Amygdala (tissue), 56 donors: ENCODE measurements at places on chromosomes 5 and 9.

DNA sequence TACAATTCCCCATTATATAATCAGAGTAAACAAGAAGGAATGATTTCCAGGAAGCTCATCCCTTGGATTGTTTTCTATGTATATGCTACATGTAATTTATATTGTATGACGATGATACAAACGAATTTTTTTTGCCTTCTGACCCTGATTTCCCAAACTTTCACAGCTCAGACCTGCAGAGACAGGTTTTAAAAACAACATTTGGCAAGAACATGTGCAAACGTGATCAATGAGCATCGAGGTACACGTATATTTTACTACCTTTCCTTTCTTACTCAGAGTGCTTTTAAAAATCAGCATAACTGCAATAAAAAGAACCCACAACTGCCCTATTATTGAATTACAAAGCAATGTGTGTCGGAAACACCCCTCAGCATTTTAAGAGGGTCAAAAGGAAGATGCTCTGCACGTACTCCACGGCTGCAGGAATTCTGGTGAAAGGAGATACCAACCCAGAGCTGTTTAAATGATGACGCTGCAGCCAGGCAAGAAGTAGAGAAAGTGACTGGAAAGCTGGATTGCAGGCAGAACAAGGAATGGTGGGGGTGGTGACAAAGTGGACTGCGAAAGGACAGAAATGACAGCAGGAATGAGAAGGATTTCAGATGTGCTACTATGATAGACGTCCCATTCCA, 533.5 kb downstream of the RAB3C start:
- DNase-seq = no peak

- DNase-seq = no peak
Observed at GRCh38 chr9:3976865-3977613, 322.8 kb downstream of the GLIS3 start.

DNA sequence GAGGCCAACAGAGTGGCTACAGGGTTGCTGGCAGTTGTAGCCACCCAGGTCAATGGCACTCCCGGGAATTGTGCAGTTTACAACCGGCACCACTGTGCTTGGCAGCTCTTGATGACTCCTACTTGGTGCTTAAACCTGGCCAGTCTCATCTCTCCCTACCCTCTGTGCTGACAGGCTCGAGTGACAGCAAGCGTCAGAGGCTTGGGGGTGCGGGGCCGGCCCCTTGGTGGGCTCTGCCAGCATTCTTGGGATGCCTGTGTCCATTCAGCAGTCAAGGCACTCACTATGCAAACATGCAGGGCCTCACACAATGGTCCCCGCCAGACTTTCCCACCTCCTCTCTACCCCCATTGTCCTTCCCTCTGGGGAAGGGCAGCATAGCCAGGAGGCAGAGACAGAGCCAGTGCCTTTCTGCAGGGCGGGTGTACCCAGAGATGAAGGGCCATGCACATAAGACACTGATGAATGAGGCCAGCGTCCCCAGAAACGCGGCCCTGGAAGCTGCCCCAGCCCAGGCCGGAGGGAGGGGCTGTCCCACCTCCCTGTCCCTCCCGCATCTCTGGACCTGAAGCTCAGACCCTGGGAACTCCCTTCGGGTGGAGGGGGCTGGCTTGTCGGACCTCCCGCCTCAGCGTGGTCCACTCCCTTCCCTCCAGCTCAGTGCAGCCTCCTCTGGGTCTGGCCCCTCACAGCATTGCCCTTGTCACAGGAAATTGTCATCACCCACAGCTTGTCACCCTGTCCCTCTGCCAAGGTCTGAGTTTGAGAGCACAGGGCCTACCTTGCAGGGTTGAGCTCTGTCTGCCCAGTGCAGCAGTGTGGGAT, 26.4 kb upstream of the NOTCH1 start:
- DNase-seq = no peak

DNA sequence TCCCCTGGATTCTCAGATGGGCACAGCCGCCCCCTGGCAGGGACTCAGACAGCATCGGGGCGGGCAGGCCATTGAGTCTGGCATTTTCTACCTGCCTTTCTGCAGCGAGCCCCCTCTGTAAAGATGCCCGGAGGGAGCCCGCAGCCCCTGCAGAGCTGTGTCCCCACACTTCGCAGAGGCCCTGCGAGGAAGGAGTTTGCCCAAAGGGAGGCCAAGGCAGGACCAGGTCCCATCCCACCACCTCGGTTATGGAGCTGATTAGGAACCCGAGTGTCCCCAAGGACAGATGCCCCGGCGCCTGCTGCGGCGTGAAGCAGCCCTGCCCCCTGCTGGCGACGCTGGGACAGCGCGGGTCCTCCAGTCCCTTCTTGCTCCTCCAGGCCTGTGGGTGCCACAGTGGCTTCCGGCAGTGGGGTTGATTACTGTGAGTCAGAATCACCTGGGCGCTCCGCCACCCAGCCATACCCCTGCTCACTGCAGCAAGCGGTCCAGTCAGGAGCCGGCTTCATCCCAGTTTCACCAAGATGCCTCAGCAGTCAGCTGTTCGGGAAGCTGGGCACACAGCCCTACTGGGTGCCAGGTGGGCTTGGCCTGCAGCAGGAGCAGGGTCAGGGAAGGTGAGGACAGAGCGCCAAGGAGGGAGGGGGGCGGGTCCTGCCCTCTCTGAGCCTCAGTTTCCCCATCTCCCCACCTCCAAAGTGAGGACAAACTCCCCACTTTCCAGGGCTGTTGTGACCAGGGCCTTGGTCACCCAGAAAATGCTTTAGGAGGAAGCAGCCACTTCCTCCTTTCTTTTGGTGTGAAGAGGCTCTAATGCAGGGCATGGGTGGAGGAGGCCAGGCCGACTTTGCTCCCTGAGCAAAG, 117.2 kb downstream of the RXRA start:
- DNase-seq = peak; percentile 73
